Choroid plexus epithelial cell (primary cell): ENCODE measurements at places on chromosomes 13 and 19.
A peak's percentile ranks its signal among the peaks of the same experiment; 100 is the strongest.

DNA sequence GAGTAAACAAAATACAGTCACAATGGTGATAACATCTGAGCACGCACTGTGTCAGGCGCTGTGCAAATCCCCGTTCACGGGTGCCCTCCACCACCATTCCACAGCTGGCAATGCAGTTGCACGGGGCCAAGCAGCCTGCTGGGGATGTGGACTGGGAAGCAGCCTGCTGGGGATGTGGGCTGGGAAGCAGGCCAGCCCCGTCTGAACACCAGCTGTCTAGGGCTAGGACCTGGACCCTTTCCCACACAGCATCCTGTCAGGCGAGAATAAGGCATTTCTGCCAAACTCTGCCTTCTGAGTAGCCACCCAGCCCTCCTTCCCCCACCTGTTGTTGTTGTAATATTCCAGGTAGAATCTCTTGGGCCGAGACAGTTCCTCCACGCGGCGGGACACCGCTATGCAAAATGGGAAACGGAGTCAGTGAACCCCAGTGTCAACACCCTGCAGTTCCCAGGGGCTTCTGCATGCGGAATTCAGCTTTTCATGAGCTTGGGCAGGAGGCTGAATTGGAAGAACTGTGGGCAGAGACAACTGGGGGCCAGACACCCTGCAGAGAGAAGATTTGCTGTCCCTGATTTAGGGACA, 27.8 kb upstream of the MIER2 start:
- peak; percentile 84 for DNase-seq

GRCh38 chr13:70034286-70034685, 73.3 kb upstream of the ATXN8OS start:
- DNase-seq, result no peak

DNA sequence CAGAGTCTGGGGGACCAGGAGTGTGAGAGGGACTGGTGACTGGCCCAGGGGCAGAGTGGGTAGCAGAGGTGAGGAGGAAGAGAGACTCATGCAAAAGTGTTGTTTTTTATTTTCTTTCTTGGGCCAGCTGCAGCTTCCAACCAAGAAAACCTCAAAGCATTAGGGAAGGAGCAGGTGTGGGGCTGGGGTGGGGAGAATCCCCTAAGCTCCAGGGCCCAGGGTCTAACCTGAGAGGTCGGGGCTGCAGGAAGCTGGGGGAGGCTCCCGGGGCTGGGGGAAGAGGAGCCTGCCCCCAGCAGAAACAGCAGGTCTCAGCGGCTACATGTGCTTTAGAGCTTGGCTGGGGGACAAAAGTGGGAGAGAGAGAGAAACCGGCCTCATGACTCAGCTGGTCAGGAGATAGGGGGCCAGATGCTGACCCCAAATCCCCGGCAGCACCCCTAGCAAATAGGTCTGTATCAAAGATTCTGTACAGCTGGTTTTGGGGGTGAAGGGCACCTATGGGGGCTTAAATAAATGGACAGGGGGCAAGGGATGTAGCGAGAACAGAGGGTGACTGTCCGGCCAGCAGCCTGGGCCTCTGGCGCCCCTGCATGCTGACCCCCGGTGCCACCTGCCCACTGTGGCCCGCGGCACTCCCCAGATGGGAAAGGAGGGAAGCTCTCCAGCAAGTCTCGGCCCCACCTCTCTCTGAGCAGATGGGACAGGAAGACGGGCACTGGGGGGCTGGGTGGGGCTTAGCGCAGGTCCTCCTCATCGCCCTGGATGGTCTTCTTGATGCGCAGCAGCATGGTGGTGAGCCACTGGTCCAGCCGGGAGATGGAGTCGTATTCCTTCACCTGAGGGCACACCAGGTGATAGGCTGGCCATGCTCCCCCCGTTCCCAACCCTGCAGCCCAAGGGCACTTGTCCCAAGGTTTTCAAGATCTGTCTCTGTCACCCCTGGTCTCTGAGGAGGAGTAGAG, 3.8 kb upstream of the KPTN start:
- DNase-seq, result no peak

DNA sequence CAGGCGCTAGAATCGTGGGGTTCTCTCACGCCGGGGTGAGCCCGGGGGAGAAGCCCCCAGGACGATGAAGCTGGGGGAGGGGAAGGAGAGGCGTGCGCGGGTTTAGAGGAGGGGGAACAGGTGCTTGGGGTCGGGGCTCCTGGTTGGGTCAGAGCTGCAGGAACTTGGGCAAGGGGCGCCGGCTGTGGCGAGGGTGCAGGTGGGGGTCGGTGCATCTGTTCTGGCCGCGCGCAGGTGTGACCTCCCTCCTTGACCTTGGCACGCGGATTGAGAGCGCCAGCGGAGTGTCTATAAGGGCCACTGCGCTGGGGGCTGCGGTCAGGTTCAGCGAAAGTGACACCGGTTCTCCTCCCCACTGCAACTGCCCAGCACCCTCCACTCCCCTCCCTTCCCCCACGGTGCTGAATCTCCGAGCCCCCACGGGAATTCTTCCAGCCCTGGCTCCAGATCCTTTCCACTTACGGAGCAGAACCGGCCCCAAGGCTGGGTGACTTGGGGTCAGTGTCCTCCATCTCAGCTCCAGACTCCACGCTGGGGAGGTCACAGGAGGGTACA, 618 bp downstream of the TMEM38A start:
- no peak for DNase-seq

DNA sequence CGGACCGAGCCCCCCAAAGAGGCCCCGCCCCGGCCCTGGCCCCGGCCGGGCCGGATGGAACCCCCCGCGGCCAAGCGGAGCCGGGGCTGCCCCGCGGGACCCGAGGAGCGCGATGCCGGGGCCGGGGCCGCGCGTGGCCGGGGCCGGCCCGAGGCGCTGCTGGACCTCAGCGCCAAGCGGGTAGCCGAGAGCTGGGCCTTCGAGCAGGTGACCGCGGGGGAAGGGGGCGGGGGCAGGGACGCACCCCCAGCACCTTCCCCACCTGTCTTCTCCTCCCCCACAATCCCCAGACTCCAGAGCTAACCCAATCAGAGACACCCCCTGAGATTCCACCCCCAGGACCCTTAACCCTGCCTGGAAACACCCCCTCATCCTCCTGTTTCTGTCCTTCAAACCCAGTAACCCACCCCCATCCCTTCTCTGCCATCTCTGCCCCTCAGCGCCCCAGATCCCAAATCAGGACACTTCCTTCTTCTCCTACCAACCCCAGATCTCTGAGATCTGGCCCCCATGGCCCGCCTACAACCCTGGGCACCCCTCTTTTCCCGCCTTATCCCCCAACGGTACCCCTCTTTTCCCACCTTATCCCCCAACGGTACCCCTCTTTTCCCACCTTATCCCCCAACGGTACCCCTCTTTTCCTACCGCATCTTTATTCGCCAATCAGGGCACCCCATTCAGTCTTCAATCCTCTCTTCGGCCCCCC, 505 bp downstream of the ZSWIM4 start:
- DNase-seq, result peak; percentile 30

- DNase-seq, result no peak
Measured at GRCh38 chr19:788983-789700, 8.1 kb upstream of the PTBP1 start.

DNA sequence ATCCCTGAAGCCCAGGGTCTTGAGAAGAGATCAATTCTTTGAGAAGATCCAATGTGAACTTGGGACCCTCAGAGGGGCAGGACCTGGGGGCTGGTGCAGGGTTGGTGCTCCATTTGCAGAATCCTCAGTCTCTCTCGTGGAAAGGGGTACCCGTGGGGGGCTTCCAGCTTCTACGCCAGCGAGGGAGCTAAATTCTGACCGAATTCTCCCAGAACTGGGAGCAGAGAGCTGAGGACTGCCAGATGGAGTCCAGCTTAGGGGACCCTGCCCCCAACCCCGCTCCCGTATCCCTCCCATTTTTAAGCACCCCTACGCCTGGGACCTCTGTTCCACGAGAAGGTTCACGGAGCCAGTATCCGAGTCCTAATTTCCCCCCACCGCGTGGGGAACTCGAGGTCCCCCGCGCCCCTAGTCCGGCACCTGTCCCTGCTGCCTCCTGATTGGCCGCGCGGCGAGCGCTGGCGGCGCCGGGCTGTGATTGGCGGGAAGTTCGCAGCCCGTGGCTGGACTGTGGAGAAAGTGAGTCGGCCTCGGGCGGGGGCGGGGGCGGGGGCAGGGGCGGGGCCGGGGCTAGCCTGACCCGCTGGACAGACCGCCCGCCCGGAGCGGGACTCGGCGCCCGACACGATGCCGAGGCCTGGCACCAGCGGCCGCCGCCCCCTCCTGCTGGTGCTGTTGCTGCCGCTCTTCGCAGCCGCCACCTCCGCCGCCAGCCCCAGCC, 4.4 kb upstream of the LTBP4 start:
- DNase-seq, result peak; percentile 53

GRCh38 chr13:109165417-109165904, 536.0 kb downstream of the MYO16 start:
- no peak for DNase-seq

DNA sequence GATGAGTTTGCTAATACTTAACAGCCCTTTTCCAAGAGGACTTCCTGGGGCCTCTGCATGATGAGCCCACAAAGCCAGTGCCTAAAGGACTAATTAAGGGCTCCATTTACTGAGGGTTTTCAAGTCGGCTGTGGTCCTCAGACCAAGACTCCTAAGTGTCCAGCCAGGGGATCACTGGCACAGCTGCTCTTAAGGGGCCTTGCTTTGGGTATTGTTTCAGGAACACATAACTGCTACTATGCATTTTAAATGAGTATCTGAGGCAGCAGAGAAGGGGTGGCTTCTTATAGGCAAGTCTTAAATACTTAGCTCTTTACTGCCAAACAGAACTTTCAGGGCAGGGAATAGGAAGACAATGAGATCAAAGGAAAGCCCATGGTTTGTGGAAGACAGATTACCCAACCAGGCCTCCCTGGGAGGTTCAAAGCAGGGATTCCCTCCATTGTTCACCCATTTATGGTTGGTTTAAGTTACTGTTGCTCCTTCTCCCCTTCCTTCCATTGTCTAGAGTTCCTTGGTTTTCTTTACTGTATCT, 61.9 kb downstream of the TNFRSF19 start:
- no peak for DNase-seq

DNA sequence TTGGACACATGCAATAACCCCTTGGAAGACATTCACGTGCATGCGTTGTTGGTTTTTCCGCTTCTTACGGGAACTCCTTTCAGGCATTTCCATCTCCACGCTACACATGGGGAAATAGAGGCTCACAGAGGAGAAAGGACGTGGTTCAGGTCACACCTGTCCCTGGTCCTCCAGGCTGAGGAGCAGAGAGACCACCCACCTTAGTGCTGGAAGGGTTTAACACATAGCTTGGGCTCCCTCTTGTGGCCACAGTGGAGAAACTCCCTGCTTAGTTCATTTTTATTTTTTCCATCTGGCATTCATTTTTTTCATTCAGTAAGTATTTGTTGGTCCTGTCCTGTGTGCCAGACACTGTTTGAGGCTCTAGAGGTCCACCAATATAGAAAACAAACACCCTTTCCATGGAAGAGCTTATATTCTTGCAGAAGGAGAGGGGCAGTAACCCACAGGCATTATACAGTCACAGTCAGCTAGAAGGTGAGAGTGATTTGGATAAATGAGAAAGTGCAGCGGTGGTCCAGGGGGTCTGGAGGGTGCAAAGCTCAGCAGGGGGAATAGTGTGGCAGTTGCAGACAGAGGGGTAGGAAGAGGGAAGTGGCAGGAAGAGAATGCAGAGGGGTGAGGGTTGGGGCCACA, 24.2 kb upstream of the TTYH1 start:
- DNase-seq, result peak; percentile 81

GRCh38 chr13:98539666-98540065, 37.2 kb downstream of the STK24 start:
- DNase-seq, result no peak

DNA sequence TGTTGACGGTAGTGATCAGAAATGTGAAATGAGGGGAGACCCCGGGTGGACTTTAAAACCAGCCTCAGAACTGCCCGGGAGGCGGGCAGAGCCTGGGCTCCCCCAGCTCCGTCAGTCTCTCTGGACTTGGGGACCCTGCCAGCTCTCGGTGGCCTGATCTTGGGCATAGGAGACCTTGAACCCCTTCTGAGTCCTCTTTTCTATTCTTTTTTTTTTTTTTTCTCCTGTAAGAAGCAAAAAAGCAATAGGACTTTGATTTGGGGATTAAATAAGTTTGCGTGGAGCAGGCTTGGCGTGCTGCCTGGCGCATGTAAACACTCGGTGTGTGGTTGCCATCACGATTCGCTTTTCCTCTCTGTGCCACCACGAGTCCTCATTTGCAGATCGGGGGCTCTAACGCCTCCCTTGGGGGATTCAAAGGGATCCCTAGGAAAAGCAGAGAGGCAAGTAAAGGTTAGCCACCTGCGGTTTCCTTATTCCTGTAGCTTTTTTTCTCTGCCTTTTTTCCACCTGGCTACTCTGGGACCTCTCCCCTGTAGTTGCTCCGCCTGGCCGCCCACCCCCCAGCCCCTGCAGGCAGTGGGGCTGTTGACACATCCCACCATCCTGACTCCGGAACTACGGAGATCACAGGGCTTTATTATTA, 1.3 kb downstream of the SAFB start:
- DNase-seq, result peak; percentile 60

DNA sequence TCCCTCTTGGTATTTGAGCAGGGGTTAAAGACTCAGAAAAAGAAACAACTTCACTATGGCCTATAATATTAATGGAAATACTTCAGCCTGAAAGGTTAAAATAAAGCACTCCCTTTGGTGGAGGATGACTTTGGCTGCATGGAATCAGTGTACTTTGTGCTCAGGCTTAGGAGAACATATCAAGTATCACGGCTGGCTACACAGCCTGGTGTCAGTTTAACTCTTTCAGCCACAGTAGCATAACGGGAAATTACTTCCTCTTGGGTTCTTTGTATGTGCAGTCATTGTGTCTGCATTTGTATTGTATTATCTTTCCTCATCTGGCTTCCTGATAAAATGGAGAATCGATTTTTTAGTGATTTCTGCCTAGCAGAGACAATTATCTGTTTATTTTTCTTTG, 239.0 kb downstream of the GGACT start:
- DNase-seq, result no peak

- peak; percentile 88 for DNase-seq
Measured at GRCh38 chr19:35879770-35880317, 11.5 kb downstream of the APLP1 start.

DNA sequence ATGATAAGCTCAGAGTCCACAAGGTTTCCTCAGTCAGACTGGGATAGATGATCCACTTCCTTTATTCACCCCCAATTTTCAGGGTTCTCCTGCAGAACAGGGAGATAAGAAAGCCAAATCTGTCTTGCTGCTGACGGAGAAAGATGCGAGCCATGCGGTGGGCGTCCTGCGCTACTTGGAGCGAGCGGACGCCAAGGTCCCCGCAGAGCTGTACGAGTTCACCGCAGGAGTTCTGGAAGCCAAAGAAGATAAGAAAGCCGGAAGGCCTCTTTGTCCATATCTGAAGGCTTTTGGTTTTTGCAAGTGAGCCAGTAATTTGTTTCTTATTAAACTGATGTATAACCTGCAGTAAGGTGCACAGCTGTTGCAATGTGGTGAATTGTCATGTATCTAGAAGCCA, 66.7 kb downstream of the SLC7A9 start:
- no peak for DNase-seq

- no peak for DNase-seq
Measured at GRCh38 chr19:7595466-7596133, at the start of gene CAMSAP3. Gene CAMSAP3 (plus strand): TSS chr19:7595863. CDS start chr19:7596003, 140 bp downstream.

- no peak for DNase-seq
Measured at GRCh38 chr13:46476174-46476573, 76.8 kb upstream of the LRCH1 start.

- no peak for DNase-seq
Measured at GRCh38 chr13:79376843-79377242, 29.2 kb downstream of the RBM26 start.
